Amygdala (tissue), 56 donors: ENCODE measurements at places on chromosomes 3 and 15.

DNA sequence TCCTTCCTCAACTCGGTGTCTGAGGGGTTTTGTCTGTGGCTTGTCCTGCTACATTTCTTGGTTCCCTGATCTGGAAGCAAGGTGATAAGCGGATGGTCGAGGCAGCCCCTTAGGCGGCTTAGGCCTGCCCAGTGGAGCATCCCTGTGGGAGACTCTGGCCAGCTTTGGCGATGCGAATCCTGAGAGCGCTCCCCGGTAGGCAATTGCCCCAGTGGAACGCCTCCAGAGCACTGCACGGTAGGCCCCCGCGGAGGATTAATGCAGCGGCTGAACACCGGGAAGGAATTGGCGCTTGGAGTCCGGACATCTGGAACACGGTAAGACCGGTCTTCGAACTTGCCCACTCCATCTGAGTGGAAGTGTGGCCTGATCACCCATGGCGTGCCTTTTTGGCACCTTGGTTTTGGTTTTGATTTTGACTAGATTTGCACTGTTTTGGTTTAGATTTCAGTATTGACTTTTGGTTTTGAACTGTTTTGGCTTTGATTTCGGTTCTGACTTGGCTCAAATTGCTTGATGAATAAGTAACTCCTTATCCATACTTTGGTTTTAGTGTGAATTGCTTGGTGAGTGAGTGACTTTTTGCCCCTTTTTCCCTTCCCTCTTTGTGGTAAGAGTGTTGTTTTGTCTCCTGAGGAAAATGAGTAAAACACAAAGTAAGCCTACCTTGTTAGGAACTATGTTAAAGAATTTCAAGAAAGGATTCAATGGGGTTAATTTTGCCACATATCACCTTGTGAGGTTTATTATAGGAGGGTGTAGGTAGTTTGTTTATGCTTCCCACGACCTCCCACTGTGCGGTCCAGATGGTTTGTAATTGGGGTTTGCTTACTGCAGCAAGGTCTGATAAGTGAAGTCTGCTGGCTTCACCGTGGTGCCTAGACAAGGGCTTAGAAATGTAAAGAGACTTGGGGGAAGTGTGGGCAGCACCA lies 27.1 kb upstream of the GPR156 start:
- DNase-seq: no peak

- no peak for DNase-seq
These were observed 1.5 kb upstream of the TTC14 start for GRCh38 chr3:180600473-180600872.

- no peak for DNase-seq
These were observed 4.6 kb downstream of the ITGA11 start for GRCh38 chr15:68427366-68427765.

DNA sequence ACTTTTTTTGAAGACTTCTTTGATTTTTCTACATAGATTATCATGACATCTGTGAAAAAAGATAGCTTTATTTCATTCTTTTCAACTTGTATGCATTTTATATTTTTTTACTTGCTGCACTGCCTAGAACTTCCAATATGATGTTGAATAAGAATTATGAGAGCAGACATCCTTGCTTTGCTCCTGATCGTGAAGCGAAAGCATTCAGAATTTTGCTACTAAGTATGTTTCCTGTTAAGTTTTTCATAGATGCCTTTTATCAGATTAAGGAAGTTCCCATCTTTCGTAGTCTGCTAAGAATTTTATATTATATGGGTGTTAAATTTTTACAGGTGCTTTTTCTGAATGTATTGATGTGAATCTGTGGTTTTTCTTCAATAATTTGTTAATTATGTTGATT lies 163.4 kb upstream of the GADL1 start:
- no peak for DNase-seq

DNA sequence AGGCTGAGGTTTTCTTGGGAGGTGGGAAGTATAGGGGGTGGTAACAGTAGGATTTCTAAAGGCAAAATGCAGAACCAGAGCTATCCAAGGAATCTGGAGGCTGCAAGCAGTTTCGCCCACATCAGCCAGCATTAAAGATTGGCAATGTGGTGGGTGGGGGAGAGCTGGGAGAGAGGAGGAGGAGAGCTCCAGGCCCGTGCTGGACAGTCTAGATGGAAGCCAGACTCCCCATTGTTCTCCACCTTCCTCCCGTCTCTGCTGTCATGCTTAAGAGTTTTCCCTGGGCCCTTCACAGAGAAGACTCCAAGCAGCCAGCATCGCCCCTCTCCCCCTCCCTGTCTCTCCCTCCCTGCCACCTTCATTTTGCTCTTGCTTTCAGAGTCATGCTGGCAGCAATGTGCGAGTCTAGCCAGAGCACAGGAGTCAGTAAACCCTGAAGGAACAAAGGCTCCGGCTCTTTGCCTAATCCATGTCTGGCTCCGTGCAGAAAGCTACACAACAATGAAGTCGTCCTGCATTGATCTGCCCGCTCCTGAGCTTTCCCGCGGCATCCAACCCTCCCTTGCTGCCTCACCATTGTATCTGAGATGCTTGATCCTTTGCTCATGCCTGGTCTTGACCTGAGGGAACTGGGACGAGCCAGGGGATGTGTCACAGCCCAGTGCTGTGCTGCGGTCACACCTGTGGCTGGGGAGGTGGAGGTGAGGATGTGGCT lies 282.9 kb downstream of the NTRK3 start:
- no peak for DNase-seq

DNA sequence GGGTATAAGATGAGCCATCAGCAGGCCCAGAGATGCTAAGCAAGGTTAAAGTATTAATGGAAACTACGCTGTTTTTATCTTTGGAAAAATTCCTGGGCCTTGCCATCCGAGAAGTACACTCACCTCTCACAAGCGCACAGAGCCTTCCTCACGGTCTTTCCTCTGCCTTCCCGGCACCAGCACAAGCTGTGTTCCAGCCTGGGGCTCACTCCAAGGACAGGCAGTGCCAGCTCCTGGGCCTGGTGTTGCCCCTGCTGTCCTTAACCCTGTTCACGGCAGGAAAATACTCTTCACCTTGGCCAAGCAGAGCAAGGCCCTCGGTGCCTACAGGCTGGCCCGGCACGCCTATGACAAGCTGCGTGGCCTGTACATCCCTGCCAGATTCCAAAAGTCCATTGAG lies 14.3 kb upstream of the RHO start:
- DNase-seq: no peak

DNA sequence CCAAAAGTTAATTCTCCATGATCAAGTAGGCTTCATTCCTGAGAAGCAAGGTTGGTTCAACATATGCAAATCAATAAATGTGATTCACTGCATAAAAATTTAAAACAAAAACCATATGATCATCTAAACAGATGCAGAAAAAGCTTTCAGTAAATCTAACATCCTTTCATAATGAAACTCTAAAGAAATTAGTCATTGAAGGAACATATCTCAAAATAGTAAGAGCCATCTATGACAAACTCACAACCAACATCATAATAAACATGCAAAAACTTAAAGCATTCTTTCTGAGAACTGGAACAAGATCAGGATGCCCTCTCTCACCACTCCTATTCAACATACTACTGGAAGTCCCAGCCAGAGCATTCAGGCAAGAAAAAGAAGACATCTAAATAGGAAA lies 254.1 kb downstream of the AGBL1 start:
- DNase-seq: no peak

GRCh38 chr3:65128346-65128745 lies 440.5 kb upstream of the ADAMTS9 start:
- no peak for DNase-seq

DNA sequence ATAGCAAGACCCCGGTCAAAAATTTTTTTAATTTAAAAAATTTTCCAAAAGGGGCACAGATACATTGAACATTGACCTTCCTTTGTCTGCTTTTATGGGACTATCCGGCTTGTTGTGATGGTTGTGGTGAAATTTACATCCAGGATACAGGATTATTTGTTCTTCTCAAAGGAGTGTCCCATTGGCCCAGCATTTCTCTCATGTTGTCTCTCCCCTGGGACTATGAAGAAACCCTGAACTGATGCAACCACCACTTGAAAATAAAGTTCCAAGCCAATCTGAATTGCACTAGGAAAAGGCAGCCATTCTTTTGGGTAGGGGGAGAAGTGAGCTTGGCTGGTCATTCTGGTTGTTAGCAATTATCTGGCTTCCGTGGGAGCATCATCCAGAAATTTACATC lies 58.4 kb downstream of the PPARG start:
- no peak for DNase-seq

- no peak for DNase-seq
These were observed 160.1 kb downstream of the FBLN2 start for GRCh38 chr3:13708871-13709595.

DNA sequence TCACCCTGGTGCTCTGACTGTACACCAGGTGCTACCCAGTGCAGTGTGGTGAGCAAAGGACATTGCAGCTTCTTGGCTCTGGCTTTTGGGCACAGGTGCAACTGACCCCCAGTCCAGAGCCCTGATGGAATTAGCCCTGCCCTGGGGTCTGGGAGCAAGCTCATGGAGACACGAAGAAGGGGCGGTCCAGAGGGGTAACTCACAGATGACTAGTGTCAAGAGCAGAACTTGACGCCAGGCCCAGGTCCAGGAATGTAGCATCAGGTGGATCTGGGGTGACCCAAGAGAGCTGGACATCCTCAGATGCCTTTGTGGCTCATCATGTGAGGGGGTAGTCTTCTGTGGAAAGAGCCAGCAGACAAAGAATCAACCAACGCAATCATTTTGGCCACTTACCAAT lies 88.9 kb downstream of the ASB7 start:
- DNase-seq: no peak

DNA sequence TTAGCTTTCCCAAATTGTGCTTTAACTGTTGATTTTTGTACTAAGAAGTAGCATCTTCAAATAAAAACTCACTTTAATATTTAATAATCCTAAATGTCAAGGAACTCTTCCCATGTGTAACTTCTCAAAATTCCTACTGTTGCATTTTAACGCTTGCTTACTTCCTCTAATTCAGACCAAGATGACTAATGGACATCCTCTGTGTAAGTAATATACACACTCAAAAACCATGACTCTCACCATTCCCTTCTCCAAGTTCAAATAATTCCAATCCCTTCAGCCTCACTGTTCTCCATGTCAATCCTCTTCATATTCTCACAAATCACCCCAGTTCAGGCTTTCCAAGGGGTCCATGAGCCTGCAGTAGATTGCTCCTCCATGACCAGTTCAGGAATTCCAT lies 13.0 kb downstream of the MRPL46 start:
- no peak for DNase-seq

DNA sequence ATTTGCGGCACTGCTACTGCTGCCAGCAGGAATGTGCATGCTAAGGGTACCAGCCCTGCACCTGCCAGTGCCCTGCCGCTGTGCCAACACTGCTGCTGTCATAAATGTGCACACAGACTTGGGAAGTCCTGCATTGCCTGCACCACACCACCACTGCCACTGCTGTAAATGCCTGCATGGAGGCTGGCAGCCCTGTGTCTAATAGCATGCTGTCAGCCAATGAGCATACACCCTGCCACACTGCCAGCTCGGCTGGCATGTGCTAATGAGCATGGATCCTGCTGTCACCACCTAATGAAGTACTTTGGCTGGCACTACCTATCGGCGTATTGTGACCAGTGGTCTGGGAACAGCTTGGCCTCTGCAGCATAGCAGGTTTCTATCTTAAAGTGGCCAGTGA lies 981.8 kb upstream of the GBE1 start:
- DNase-seq: no peak
